Activated CD4-positive, alpha-beta T cell treated with anti-CD3 and anti-CD28 coated beads for 36 hours (primary cell): ENCODE measurements at places on chromosomes 6 and 20.

- DNase-seq = no peak
Measured at GRCh38 chr6:44284121-44284520, 13.9 kb downstream of the TMEM151B start.

GRCh38 chr20:7387638-7388193 lies 552.5 kb downstream of the HAO1 start:
- DNase-seq = no peak

GRCh38 chr20:48823960-48824498 lies 3.8 kb downstream of the PREX1 start:
- peak; percentile 84 for DNase-seq

- DNase-seq = no peak
Measured at GRCh38 chr6:42981836-42982235, 2.5 kb upstream of the PPP2R5D start.

DNA sequence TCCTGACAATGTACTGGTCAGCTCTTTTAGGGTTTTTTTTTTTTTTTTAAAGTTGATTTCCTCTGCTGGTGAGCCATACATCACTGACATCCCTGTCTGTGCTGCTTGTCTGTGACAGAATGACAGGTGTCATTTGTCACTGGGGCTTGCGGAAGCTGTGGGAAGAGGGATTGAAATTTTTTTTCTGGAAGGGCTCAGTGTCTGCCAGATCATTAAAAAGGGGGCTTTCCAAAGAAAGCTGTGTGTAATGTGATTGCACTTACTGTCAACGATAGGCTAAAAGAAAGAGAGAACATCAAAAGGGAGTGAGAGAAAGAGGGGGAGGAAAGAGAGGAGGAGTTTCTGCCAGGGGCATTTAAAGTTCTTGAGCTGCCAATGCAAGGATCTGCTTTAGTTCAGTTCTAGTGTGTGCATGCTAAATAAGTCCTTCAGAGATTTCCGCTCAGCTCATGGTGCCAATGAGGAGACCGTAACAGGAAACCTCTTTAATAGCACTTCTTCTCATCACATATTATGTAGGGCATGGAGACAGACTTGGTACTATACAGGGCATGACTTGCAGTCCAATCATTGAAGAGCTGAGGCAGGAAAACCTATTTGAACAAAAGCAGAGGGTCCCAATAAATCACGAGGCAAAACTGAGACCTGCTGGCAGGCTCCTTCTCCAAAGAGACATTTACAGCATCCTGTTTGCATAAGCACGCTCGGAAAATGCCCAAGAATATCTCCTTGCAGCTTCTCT lies 177.2 kb downstream of the TSHZ2 start:
- DNase-seq = no peak

DNA sequence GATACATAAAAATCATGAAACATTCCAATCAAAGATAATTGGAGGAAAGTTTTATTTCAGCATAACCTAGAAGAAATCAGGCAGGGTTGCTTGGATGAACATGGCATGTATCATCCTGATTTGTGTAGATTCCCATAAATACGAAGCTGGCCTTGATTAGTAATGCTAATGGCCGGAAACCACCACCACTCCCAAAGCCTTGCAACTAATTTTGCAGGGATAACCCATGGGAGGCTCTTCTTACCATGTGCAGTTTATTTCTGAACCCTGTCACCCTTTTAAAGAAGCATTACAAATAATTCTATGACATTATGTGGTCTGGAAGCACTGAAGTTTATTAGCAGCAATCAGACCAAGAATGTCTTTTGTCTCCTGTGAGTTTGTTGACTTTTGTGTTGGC lies 80.8 kb downstream of the AIG1 start:
- no peak for DNase-seq

- no peak for DNase-seq
Measured at GRCh38 chr20:3242172-3242692, 3.2 kb upstream of the SLC4A11 start.

- DNase-seq = no peak
Measured at GRCh38 chr6:156821707-156822106, 44.5 kb downstream of the ARID1B start.

DNA sequence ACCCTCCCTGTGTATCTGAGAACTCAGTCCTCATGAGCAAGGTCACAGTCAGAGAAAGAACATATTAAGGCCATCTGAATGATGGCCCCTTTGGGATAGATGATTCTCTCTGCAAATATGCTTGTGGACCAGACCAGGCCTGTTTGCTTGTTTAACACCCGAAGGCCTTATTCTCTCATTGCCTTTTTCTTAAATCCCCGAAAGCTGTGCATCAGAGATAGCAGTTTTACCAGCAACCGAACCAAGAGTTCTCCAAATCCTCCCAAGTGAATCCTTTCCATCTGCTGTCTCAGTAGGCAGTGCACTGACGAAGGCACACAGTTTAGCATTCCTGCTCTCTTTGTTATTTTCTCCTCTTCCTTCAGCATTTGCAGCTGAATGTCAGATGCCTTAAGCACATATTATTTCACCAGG lies 79.8 kb downstream of the TRMT6 start:
- no peak for DNase-seq

DNA sequence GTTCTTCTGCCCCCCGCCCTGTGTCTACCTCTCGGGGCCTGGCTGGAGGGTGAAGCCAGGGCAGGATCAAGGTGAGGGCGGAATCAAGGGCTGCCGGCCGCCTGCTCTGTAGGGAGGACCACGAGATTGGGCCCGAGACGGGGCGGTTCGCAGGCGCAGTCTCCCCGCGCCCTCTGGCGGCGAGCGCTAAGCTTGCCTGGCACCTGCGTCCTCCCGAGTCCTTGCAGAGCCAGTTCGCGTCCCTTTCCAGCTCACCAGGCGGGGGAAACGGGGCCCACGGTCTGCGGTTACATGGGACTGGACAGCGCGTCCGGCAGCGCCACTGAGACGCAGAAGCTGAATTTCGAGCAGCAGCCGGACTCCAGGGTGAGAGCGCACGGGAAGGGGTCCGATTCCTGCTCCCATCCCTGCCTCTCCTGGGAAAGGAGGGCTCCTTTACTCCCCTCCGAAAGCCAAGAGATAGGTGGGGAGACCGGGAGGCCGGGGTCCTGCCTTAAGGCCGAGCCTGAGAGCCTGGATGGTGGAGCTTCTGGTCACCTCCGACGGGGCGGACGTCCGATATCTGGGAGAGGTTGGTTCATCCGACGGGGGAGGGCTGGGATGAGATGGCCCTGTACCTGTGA lies 3.6 kb upstream of the MATN4 start:
- peak; percentile 84 for DNase-seq

GRCh38 chr6:157440171-157440570 lies 59.2 kb downstream of the ZDHHC14 start:
- DNase-seq = no peak

- DNase-seq = no peak
Measured at GRCh38 chr6:7087066-7087465, 20.7 kb upstream of the RREB1 start.

- no peak for DNase-seq
Measured at GRCh38 chr20:54162378-54163009, 11.3 kb downstream of the CYP24A1 start.

DNA sequence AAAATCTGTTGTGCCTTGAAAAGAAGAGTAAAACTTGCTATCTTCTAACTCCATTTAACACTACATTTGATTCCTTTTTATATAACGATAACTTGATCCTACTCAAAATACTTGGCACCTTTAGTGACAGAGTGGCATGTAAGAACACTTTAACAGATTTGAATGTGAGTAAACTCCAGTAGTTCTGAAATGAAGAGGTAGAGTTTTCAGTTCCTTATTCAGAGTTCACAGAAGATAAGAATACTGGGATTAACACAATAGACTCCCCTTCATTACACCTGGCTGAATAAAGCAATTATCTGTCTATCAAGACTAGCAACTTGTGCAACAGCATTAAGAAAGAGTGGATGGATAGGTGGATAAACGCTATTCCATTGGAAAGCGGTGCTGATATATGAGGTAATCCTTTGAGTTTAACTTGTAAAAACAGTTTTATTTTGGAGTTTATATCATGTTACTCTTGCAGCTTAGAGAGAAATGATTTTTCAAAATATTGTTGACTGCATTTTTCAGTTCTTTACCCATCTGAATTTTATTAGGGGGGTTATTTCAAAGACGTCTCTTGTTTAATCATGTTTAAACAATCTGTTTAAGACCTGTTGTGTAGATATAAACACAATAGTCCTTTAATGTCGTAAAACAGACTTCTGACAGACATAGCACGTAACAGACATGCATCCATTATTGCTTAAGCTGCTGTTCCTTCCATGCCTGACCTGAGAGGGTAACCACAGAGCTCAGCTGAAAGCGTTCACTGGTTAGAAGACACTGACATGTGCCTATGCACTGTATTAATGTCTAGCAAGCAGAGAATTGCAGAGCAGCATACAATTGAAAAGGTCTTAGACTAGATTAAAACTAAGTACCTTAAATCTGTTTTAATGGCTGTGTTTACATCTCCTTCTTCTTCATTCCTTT lies 102.4 kb upstream of the SUPT3H start:
- peak; percentile 18 for DNase-seq

GRCh38 chr6:159665868-159666635 lies 27.0 kb downstream of the SOD2 start:
- DNase-seq = no peak

GRCh38 chr20:48066851-48067250 lies 281.6 kb upstream of the SULF2 start:
- DNase-seq = no peak

GRCh38 chr6:79656134-79656533 lies 25.0 kb downstream of the SH3BGRL2 start:
- DNase-seq = no peak

DNA sequence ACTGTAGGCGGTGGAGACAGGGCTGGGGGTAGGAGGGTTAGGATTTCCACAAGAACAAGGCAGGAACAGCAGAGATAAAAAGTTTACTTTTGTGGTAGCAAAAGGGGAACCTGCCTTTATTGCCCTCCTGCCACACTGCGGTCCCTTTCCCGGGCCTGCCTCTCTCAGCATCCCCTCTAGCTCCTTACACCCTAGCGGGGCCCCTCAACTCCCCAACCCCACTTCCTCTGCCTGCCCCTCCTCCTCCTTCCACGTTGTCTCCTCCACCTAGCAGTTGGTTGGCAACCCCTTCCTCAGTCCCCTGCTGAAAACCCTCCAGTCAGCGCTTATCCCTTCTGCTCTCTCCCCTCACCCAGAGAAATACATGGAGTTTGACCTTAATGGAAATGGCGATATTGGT lies 714 bp downstream of the AIF1 start:
- peak; percentile 56 for DNase-seq

DNA sequence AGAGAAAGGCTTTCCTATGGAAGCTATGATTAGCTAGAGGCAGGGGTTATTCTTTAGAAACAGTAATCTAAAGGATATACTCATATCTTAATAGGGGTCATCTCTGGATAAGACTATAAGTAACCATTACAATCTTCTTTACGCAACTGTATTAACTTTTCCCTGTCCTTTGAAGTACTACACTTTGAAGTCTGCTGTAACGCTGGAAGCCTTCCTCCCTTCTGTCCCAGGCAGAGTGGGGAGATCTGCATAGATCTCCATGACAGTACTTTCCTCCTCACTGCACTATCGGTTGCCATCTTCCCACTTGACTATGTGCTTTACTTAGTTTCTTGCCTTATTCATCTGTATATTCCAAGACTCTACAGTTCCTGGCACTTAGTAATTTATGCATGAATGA lies 20.1 kb downstream of the SLC35B3 start:
- no peak for DNase-seq

- DNase-seq = no peak
Measured at GRCh38 chr6:25174678-25175077, 104.5 kb upstream of the CARMIL1 start.

GRCh38 chr6:13013681-13014503 lies 297.3 kb downstream of the PHACTR1 start:
- DNase-seq = peak; percentile 8

DNA sequence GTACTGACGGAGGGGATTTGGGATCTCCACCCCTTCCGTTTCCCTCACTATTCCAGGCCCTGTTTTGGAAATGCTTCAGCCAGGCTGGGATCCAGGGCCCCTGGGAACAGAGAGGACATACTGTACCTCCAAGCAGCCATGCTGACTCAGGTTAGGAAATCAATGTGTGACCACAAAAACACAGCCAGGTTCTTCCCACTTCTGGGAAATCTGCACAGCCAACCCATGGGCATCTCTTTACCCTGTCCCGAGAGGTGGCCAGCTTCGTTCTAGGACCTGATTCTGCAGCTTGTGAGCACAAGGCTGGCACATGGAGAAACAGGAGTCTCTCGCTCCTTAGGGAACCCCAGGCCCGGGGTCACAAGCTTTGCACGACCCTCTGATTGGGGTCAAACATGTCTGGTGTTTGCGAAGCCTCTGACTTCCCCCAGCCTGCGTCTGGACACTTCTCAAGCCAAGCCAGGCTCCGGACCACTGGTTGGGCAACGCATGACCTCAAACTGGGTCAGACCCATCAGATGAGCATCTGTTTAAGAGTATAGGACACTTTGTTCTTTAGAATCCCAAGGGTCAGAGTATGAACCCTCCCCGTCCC lies 8.3 kb upstream of the TTPAL start:
- DNase-seq = no peak

GRCh38 chr6:44250067-44250717 lies 3.3 kb downstream of the HSP90AB1 start:
- DNase-seq = no peak

GRCh38 chr20:10558635-10559187 lies 115.1 kb downstream of the JAG1 start:
- peak; percentile 75 for DNase-seq

GRCh38 chr6:89840538-89840937 lies 10.9 kb downstream of the CASP8AP2 start:
- no peak for DNase-seq

DNA sequence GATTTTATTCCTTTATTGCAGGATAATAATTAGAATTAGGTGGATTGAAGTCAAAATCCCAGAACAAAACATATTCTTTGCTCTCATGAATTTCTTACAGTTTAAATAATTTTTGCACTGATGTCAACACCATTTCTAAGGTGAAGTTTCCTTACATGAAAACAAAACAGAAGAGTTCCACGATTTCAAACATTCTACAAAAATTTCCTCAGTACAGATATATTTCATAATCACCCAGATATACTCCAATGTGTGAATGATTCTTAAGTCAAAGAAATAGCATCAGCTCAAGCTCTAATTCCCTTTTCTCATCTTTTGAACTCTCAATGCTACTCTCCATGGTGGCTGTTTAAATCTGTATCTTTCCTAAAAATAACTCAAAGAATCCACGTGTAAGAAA lies 39.5 kb upstream of the THBS2 start:
- no peak for DNase-seq

- DNase-seq = no peak
Measured at GRCh38 chr6:73898599-73898998, 202.6 kb downstream of the CD109 start.
